Jurkat, Clone E6-1 (cell line): ENCODE measurements at places on chromosomes 5 and 9.

DNA sequence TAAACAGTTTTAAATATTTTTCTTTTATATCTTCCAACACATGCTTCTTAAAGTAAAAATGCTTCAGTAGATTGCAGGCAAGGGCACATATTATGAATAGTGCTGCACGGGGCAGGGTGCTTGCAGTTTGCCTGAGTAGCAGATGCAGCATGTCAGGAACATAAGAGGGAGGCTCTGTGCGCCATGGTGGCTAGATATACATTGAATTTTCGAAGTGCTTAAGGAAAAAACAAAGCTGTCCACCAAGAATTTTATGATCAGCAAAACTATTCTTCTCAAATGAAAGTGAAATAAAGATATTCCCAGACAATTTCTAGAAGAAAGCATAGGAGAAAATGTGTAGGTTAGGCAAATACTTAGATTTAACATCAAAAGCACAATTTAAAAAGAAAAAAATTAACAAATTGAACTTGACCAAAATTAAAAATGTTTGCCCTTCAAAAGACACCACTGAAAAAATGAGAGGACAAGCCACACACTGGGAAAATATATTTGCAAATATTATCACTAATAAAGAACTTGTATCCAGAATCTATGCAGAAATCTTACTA is 213.2 kb downstream of the NR3C1 start:
- no peak for DNase-seq

DNA sequence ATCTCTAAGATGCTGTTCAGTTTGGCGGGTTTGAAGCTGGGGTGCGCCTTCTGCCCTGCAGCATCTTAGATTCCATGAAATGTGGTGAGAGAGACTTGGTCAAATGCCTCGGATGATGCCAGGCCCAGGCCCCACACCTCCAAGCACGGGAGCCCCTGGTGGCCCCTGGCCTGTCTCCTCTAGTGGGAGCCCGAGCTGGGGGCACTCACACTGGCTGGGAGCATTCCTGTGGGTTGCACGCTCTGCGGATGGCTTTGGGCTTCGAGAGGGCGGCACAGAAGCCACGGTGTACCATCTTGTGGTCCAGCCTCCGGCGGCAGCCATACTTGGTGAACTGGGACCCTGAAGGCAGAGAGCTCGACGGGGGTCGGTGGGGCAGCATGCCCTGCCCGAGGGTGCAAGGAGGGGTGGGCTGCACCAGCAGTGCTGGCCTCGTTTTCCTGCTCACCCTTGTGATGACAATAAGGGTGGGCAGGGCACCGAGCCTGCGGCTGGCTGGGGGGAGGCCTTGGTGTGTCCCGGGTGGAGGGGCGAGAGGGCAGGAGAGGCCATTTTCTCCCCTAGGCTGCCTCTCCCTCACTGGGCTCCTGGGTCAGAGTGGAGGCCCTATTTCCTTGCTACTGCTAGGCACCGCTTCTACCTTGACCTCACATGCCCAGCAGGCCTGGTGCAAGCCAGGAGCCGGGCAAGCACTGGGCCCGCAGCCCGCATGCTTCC is 65.8 kb downstream of the ZNF354C start:
- DNase-seq = no peak

DNA sequence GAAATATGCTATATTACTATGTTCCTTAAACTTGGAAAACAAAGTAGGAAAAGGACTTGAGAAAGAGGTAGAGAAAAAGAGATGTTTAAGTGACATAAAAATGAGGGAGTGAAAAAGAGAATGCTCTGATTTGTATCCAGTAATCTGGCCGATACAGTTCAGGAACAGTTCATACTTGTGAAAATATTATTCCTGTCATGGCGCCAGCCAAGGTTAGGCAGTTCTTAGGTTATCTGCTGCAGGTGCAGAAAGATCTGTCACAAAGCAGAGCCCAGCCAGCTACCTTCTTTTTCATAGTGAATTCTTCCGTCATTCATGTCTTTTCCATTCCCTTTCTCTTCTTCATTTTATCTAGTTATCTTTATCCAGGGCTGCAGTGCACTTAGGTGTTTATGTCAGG is 256.3 kb downstream of the ADAMTSL1 start:
- DNase-seq = no peak

- no peak for DNase-seq
Observed at GRCh38 chr9:126743041-126743440, 61.8 kb upstream of the ZBTB43 start.

DNA sequence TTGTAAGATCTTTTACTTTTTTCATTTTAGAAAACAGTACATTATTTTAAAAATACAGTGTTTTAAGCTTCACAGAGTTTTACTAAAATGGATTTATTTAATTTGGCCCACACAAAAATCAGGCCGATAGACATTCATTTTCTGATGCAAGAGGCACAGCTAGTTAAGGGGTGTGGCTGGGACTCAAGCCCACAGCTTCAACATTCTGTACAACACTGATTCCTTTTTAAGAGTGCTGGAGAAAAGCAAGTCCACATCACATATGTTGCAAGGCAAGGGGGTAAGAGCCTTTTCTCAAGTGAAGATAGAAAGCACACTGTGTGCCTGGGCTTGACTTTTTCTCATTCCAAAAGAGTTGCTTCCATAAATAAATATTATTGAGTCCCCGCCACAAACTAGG is 195.9 kb downstream of the RFK start:
- no peak for DNase-seq

GRCh38 chr5:32143617-32144377 is 30.3 kb downstream of the GOLPH3 start:
- no peak for DNase-seq

DNA sequence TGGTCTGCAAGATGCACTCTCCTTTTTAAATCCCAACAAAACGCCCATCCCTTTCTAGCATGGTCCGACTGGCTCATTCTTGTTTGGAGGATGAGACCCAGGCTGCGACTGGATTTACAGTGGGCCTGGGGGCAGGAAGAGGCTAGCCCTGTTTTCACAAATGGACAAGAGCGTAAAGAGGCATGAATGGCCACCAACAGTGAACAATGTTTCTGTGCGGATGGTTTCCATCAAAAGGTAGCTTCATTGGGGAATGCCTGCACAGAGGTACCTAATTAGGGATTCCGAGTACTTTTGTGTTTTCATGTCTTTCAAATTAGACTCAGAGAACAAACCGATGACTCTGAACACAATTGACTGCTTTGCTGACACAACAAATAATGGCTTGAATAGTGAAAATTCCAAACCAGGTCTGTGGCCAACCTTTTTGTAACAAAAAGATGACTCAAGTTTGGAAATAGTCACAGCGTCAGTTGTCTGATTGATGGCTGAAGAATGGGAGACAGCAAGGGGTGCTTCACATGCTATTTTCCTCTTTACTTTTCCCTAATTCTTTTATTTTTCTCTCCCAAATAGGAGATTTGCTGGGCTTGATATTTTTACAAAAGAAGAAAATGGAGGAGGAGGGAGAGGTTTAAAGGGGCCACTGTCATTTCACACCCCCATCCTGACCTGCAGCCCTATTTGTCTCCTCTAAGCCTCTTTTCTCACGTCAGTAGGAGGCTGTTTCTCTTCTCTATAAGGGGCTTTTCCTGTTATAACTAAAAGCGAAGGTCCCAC is 208.1 kb upstream of the S1PR3 start:
- no peak for DNase-seq

DNA sequence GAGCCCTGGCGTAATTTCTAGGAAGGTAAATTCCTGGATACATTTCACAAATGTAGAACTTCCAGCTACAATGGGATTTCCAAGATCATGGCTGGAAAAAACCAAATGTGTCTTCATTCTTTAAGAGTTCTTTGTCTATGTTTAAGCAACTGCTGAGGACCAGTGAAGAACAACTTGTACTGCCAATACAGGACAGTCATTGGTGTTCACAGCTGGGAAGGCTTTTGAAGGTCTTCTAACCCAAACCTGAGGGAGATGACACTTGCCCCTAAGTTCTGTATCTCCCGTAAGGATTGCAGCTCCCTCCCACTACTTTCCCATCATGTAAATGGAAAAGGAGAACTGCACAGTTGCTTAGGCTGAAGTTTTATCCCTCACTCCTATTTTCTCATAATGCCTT is 28.4 kb downstream of the TMEM167A start:
- DNase-seq = no peak

GRCh38 chr5:149671544-149671943 is 58.6 kb upstream of the PPARGC1B start:
- no peak for DNase-seq

- no peak for DNase-seq
Observed at GRCh38 chr5:142078221-142078620, 30.4 kb upstream of the NDFIP1 start.

- DNase-seq = no peak
Observed at GRCh38 chr9:124079176-124079925, 67.8 kb downstream of the LHX2 start.

- no peak for DNase-seq
Observed at GRCh38 chr5:91514400-91514799, 131.3 kb upstream of the ARRDC3 start.

DNA sequence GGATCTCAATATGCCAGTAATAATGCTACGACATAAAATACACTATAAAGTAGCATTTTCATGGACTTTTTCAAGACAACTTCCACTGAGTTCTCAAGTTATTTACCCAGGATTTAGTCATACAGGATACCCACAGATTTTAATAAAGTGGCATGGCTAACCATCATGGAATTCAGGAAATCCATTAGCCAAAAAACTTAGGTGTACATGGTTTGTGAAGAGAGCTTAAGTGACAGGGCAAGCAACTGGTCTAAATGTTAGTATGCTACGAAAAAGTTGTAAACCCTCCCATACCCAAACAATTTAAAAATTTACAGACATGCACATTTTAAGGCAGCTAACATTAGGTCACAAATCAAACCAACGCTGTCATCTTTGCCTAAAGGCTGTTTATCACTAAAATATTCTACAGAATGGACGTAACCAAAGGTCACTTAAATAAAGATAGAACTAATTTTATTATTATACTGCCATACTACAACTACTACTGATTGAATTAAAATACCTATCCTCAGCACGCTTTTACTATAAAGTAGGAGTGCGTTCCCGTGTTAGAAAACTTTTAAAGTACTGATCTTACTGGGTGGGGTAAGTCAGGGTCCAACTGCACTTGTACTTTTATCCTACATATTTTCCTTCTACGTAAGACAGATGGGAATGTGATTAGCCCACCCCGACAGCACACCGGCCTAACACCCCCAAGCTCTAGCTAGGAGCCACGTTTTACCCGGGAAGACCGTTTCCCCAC is 1.1 kb downstream of the UBTD2 start:
- no peak for DNase-seq

DNA sequence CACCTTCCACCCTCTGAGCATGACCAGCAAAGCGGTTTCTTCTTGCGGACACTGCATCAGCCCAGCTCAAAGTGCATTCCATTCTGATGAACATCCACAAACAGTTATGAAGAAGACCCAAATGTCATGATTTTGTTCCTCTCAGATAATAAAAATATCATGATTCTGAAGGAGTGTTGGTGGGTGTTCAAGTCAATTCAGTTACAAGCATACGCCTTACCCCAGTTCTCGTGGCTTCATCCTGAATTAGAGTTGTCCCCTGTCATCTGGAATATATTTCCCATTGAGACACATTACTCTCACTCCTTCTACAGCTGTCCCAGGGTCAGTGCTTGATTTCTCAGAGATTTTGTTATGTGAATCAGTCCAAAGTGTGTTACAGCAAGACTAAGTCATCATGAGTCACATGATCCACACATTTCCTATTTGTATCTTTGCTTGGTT is 325.4 kb downstream of the RFX3 start:
- DNase-seq = no peak

GRCh38 chr5:131209506-131210150 is 38.9 kb downstream of the LYRM7 start:
- peak; percentile 99 for DNase-seq

DNA sequence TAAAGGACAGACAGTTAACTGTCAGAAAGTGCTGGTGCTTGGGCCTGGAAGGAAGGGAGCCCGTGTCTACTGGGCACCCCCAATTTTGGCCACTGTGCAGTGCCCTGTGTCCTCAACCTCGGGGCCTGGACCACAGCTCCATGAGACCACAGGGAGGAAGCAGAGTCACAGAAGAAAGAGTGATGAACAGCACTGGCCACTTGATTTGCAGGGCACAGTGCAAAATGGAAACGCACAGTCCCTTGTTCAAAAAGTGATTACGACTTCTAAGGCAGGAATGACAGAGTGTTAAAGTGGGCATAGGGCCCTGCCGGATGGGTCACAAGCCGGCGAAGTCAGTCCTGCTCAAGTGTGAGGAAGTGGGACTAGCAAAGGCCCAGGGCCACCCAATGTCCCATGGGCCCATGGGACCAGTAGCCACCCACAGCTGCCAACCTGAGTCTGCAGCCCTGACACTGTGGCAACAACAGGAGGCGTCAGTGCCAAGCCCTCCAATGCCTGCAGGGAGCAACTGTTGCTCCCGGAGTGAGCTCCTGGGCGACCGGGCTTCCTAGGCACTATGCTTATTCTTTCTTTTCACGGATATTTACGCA is 85.4 kb downstream of the ADAMTS2 start:
- no peak for DNase-seq

GRCh38 chr5:132467287-132467984 is 23.1 kb downstream of the IRF1 start:
- DNase-seq = no peak

DNA sequence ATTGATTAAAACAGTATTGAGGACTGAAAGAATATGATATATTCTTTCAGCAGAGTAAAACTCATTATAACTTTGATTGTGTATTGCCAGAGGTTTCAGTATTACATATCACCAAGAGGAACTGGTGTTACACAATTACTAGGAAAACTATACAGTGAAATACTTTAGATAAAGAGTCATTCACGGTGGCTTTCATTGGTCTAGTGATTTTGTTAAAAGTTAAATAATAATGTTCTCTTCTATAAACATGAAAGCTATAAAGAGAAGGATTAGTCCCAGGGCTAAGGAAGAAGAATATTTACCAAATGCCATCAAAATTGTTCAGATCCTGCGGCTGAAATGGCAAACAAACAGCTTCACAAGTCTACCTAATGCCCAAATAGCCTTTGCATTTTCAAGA is 306.2 kb downstream of the SEMA5A start:
- no peak for DNase-seq

DNA sequence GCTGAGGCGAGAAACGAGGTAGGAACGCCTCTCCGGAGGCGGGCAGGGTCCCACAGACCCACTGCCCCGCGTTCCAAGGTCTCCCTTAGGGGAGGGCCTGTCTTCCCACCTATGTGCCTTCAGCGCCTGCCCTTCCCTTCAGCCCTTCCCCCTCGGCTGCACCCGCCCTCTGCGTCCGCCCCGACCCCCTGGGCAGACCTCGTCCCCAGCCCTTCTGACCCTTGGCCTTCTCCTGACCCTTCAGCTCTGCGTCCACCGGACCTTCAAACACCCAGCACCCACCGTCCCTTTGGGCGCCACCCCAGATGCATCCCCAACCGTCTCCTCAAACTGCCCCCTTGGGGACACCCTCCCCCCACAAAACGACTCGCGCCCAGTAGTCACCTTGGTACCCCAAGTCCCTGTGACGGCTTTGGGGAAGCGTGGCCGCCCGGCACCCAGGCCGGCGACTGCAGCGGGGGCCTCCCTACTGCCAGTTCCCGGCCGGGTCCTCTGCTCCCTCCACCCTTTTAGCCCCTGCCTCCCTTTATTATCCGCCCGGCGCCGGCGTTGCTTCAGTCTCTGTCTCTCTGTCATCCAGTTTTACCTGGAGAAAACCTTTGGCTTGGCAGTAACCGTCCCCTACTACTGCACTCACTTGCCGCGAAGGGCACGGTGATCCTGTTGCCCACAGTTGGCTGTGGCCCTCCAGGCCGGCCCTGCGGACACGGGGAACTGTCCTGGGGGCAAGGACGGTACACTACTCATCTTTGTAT is 421 bp downstream of the RUSC2 start:
- no peak for DNase-seq
